ENCODE measurements at places on chromosomes 12 and 14.

GRCh38 chr14:99850709-99851108, 57.5 kb downstream of the EML1 start:
- DNase-seq: peak; percentile 26

- DNase-seq: no peak
These were observed 108.0 kb upstream of the TMEM132D start for GRCh38 chr12:130011611-130012385.

- no peak for DNase-seq
These were observed 142.5 kb downstream of the DPY19L2 start for GRCh38 chr12:63525831-63526230.

GRCh38 chr12:122087431-122088178, 9.0 kb downstream of the MLXIP start:
- no peak for DNase-seq

- DNase-seq: peak; percentile 95
These were observed 19.8 kb upstream of the SLC5A8 start for GRCh38 chr12:101229841-101230241.

DNA sequence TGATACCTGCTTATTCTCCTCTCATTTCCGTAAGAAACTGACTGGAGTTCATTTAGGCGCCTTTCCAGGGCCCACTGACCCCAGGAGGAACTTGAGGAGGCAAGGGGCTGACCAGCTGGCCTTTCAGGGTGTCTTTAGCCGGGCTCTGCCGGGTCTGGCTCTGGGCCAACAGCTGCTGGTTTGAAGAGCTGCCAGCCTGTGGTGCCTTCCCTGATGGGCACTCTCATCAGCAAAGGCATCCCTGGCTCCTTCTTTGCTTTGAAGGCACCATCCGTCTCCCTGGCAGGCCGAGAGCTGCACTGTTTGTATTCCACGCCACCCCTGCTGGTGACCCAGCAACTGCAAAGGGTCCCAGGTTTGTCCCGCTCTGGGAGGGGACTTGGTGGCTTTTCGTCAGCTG, 42.0 kb downstream of the IQSEC3 start:
- peak; percentile 38 for DNase-seq

DNA sequence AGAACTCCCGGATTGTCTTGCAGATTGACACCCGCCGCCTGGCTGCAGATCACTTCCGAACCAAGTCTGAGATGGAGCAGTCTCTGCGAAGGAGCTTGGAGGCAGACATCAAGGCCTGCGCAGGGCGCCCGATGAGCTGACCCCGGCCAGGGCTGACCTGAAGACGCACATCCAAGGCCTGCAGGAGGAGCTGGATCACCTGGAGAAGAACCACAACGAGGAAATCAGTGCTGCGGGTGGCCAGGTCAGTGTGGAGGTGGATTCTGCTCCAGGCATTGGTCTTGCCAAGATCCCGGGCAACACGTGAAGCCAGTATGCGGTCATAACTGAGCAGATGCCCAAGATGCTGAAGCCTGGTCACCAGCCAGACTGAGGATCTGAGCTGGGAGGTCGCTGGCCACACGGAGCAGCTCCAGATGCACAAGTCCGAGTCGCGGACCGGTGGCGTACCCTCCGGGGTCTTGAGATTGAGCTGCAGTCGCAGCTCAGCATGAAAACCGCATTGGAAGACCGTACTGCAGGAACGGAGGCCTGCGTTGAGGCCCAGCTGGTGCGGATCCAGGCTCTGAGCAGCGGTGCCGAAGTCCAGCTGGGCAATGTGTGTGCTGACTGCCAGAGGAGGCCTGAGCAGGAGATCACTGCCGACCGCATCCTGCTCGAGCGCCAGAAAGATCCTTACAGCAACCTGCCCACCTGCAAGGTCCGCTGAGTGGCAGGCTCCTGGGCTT, 12.4 kb upstream of the A2M start:
- no peak for DNase-seq

- DNase-seq: no peak
These were observed 152.3 kb downstream of the MSRB3 start for GRCh38 chr12:65430571-65431306.

- no peak for DNase-seq
These were observed 115.9 kb upstream of the IFNG-AS1 start for GRCh38 chr12:67873355-67873754.

DNA sequence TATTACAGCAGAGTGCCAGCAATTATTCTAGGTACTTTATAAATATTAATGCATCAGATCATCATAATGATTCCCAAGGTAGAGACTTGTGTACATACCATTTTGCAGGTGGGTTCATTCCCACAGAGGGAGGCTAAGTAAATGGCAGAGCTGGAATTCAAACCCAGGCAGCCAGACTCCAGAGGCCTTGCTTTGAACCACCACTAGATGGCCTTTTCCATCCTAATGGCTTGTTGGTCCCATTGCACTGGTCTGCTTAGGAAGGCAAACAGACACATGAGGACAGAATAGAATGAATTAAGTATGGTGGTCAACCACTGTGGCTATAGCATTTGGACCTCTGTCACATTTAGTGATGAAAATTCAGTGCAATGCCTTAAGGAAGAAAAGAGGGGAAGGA, 158.7 kb downstream of the METTL25 start:
- DNase-seq: no peak

DNA sequence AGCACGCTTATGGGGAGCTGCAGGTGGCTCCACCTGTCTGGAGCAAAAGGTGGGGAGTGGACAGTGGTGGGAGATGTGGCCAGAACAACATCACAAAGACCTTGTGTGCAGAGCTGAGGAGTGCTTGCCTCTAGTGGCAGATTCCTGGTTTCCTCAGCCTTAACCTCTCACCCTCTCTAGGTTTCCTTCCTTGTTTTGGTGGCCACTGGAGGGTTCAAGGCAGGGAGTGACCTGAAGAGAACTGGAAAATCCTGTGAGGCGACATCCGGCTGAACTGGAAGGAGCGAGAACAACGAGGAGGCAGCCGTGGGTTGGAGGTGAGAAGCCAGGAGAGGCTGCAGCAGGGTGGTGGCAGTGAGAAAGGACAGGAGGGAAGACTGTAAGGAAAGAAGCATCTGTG, 6.3 kb upstream of the FLVCR2 start:
- DNase-seq: no peak

GRCh38 chr12:94263011-94263811, 114.8 kb downstream of the PLXNC1 start:
- no peak for DNase-seq

- no peak for DNase-seq
These were observed 337.4 kb upstream of the FKBP4 start for GRCh38 chr12:2457215-2457932.

GRCh38 chr14:60003991-60004390, 84.0 kb downstream of the LRRC9 start:
- DNase-seq: no peak

DNA sequence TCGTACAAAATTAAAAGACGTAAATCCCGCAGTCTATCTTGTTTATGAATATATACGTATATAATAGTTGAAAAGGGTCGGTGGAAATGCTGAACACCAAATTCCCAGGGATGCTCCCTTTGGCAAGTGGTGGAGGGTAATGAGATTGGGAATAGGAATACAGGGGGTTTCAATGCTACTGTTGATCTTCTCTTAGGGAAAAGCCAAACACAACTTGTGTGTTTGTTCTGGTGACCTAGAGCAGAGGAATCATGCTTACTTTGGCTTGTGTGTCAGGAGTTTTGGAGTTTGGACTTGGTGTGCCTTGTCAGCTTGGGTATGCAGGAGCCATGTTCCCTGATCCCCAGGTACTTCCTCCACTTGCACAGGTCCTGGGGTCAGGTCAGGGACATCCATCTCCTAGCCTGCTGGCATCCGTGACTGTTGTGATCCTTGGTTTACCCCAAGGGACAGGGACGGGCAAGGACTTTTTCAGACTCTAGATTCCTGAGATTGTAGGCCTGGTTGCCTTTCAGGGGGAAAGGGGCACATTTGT, 4.1 kb downstream of the SLC10A1 start:
- DNase-seq: no peak

DNA sequence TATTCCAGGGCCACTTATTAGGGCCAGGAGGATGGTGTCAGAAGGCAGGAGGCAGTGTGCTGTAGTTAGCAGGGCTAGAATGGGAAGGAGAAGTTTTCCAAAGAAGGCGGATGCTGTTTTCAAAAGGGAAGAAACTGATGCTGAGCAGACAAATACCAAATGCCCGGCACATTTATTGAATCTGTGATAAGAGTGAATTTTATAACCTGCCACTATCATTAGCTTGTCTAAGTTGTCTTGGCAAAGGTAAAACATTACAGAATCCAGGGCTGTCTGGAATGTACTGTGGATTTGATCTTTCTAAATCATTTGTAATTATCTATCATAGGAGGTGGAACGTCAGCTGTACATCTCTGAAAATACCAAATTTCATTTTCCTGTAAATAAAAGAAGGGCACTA, 40.8 kb downstream of the NDUFA12 start:
- no peak for DNase-seq

DNA sequence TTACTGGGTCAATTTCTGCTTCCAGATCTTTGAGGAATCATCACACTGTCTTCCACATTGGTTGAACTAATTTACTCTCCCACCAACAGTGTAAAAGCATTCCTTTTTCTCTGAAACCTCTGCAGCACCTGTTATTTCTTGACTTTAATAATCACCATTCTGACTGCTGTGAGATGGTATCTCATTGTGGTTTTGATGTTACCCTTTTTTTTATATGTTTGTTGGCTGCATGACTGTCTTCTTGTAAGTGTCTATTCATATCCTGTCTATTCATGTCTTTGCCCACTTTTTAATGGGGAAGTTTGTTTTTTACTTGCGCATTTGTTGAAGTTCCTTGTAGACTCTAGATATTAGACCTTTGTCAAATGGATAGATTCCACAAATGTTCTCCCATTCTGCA, 324.9 kb downstream of the NAV3 start:
- no peak for DNase-seq

DNA sequence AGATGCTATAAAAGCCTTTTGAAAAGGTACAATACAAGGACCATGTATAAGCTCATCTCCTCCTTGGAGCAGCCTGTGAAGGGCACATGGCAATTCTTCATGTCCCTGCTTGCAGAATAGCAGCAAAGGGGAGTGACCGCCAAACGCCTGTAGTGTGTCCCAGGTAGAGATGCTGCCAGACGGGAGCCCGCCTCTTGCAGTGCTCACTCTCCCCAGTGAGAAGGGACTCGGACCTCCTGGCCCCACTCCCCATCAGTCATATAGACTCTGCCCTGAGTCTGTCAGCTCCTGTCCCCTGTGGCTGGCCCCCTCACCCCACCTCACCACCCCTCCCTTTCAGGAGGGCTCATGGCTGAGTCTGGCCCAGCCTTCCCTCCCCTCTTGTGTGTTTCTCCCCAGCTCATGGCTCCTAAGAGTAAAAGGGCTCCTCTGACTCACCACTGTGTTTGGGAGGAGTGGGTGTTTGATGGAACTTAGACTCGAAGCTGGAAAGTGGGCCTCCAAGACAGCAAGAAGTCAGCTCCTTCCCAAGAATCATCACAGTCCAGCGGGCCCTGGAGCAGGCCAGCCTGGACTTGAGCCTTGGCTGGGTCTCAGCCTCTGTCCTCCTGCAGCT, 40.9 kb downstream of the DEGS2 start:
- no peak for DNase-seq

GRCh38 chr12:49626836-49627235, 3.5 kb downstream of the PRPF40B start:
- no peak for DNase-seq

DNA sequence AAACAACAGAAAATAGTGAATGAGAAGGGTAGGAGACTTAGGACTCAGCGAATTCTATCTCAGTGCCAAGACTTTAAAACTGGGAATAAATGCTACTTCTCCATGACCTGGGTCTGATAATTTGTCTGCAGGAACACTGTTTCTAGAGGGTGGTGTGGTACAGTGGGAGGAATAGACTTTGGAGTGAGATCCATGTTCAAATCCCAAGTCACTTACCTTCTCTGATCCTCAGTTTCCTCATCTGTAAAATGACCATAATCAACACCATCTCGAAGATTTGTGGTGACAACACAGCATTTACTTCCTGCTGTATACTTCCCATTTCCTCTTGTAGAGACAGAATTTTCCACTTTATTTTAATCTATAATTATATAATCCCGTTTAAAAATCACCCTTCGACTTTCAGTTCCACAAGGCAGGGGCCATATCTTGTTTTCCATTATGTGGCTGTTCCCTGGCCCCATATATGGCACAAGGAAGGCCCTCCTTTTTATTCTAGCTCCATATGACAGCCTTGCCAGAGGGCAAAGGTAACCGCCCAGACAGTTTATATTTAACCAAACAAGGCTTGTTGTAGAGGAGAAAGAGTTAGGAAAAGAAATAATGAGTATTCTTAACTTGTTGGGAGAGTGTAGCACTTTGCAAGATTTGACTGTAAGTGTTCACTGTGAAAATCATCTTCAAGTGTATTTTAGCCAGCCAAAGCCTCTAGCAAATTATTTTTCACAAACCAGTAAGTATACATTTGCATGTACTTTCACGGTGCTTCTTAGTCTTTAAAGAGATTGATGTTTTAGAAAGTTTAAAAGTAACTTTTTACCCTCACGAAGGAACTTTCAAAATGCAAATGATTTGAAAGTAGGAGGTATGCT, 243.1 kb downstream of the AKAP6 start:
- no peak for DNase-seq

- no peak for DNase-seq
These were observed 6.8 kb downstream of the FAM161B start for GRCh38 chr14:73943083-73943482.

Data from DMS79 (cell line).